ENCODE measurements at places on chromosomes 3 and 15.

GRCh38 chr15:39741258-39741657 lies 41.4 kb downstream of the FSIP1 start:
- DNase-seq: no peak

GRCh38 chr15:30038667-30039523 lies 43.9 kb upstream of the GOLGA8J start:
- DNase-seq: no peak

DNA sequence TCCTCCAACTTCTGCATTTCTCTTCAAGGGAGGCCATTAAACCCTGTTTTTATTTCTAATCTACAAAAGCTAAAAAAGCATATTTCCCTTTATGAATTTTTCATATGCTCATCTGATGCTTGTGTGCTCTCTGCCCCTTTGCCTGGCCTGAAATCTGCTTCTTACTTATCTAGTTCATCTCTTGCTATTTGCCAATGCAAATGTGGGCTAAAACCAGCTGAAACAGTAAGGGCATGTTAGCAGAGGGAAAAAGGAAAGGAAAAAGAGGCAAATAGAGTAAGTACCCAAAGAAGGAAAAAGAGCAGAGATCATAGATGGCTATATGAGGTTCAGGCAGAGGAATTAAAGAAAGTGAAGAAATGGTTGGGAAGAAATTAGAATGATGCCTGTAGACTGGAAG lies 185.2 kb downstream of the CNTN4 start:
- no peak for DNase-seq

DNA sequence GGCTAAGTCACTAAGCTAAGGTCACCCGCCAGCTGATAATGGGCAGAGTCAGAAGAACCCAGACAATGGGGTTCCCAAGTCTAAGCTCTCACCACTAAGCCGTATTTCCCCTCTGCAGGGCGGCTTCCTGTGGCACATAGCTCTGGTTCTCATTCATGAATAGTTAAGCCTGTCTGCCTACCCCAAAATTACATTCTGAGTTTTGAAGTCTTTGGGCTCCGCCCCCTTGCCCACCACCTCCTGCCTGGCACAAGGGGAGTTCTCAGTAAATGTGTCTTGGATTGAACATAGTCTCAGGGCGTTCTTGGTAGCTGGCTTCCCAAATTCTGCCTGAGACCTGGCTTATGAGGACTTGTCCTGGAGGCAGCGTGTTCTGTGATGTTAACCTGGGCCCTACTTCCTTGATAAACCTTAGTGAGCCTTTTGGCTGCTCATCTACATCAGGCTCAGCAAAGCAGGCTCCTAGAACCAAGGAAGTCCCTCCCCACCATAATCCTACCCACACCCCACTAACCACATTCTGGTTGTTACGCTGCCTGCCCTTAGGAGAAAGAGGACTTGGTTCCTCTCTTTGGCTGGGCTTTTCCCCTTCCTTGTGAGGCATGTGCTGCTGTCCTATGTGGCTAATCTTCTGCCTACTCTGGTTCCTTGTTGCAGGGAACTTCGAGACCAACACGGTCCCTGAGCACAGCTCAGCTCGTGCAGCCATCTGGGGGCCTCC lies 54.9 kb downstream of the STARD5 start:
- DNase-seq: no peak

DNA sequence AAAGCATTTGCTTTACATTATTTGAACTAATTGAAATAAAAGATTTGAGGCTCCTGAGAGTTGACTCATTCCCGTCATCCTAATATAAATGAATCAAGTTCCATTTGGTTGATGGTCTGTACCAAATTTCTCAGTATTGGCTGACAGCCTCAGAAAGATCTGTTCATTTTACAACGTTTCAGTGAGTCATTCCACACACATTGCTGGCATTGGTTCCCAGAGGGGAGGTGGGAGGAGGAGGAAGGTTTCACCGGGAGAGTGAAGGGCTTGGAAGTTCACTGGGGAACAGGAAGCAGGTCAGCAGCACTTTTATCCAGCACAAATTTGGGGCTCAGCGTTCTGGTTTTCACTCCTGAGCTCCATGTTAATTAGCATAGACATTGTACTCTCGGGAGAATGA lies 176.7 kb upstream of the CADPS start:
- no peak for DNase-seq

- no peak for DNase-seq
These were observed 1469.4 kb upstream of the GBE1 start for GRCh38 chr3:83230841-83231240.

- DNase-seq: no peak
These were observed 30.4 kb downstream of the CCDC13 start for GRCh38 chr3:42742688-42743087.

DNA sequence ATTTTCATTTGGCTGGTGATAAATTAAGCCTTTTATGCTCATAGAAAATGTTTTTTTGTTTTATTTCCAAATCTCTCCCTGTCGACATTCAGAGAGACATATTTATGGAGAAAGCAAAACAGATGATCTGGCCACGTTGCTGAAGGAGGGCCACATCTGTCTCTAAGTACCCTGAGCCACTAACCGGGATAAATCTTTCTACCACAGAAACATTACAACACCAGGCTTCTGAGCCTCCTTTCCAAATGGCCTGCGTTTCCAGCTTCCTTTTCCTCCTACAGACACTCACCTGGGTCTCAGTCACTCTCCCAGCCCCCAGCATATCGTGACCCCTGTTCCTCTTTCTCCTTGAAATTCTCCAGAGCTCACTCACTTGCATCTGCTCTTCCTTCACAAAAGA lies 161.0 kb downstream of the ARRDC4 start:
- DNase-seq: no peak

- DNase-seq: no peak
These were observed 1.5 kb upstream of the P2RY12 start for GRCh38 chr3:151386056-151386455.

DNA sequence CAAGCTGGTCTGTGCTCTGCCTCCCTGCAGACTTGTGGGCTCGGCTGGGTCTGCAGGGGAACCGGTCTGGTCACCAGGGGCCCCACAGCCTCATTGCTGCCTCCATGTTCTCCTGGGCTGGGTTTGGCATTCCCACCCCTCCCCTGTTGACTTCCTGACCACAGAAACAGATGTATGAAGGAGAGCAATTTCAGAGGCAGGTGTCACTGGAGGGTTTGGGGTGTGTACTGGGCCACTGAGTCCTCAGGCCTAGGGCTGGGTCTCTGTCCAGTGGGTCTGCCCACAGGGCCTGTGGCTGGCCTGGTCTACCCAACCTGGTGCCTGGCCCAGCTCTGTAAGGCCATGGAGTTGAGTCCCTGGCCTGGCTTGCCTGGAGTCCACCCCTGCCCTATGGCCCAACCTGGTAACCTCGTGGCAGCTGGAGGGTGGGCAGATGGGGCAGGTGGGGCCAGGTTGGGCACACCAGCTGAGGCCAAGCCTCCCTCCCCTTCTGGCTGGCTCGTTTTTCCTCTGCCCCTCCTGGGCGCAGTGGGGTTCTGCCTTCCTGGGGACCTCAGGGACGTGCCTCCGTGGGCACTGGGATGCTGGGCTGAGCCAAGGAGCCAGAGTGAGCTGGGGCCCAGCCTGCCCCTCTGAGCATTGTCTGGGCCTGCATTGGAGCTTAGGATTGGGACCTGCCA lies 20.8 kb downstream of the PLXNA1 start:
- DNase-seq: no peak

Measured in stimulated activated CD4-positive, alpha-beta T cell treated with anti-CD3 and anti-CD28 coated beads, Interleukin-1b, Interleukin-23, amount 100 ng/mL, for 1 hour (primary cell).